ENCODE measurements at places on chromosomes 11 and 22.

- no peak for DNase-seq
These were observed 1091.9 kb upstream of the TENM4 start for GRCh38 chr11:80532633-80533232.

DNA sequence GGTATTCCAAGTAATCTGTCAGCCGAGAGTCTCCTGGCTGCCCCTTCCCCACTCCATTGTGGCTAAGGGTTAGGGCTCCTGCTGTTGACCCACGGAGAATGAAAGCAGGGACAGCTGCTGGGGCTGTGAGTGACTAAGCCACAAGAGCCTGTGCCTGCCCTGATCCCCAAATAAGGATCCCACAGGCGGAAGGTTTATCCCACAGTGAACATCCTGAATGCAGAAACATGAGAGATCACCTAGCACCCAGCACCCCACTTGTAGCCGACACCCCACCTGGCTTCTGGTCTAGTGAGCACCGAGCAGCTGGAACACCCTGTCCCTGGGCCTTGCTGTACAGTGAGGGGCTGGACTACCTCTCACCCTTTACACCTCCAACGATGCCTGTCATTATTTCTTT is 117.7 kb upstream of the LMO1 start:
- no peak for DNase-seq

DNA sequence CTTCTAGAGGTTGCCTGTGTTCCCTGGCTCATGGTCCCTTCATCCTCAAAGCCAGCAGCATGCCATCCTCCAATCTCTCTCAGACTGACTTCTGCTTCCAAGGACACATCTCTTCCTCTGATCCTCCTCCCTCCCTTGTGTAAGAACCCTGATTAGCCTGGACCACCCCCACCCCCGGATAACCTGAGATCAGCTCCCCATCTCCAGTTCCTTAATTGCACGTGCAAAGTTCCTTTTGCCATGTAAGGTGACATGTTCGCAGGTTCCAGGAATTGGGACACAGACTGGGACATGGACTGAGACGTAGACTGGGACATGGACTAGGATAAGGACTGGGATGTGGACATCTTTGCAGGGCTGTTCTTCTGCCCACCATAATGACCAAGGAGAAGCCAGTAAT is 925.3 kb downstream of the TBC1D22A start:
- no peak for DNase-seq

DNA sequence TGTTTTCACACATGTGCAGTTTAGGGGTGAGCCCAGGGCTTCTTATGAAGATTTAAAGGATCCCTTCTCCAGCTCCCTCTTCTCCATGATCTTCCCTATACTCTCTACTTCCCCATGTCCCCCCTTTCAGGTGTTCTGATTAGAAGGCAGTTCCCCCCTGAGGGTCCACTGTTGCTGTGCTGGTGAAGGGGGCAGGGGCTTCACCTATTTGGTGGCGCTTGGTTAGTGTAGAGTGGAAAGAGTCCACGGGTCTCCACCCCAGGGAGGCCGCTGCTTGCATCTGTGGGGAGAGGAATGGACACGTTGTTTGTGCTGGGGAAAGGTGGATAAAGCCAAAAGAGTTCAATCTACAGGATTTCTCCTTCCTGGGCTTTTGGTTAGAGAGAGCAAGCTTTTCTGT is 49.3 kb downstream of the BCR start:
- DNase-seq = no peak

DNA sequence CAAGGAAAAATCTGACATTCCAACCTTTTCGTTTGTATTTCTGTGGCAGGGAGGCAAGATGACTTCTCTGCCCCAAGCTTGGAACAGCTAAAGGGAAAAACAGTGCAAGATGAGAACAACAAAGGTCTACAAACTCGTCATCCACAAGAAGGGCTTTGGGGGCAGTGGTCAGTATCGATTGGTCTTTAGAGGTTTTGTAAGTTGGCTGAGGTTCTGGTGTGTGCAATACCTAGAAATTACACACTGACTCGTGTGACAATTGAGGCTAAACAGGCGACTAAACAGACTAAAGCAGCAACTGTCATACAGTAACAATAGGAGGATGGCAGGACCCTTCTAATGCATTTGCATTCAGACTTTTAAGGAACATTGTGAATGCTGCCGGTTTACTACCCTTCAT is 994 bp downstream of the DEPDC5 start:
- no peak for DNase-seq

- no peak for DNase-seq
These were observed 15.2 kb downstream of the SERPINH1 start for GRCh38 chr11:75577207-75577606.

- no peak for DNase-seq
These were observed 3.2 kb downstream of the GPR152 start for GRCh38 chr11:67449116-67449844.

DNA sequence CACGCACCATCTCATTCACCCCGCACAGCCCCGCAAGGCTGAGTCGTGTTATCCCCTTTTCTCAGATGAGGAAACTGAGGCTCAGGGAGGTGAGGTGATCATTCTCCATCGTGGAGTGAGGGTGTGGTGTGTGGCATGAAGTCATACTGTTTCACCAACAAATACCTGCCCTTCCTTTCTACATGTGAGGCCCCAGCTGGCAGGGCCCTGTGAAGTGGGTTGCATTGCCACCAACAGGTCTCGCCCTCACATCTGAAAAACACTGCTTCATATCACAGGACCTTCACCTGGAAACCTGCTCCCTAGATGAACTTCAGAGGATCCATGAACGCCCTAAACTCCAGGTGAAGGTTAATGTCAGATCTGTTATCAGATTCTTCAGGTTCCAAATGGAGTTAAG is 4.3 kb downstream of the SSTR3 start:
- no peak for DNase-seq

DNA sequence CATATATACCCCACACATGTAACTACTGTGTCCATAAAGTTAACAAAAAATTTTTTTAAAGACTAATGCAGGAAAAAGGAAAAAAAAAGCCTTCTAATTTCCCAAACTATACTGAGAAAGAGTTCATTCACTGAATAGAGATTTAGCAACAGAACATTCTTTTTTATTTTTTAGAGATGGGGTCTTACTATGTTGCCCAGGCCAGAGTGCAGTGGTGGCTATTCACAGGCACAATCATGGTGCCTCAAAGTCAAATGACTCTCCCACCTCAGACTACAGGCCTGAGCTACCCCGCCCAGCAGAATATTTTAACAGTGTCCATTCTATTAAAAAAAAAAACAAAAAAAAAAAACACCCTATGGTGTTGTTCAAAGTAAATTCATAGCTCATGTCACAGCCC is 25.7 kb downstream of the DGCR2 start:
- no peak for DNase-seq
